ENCODE measurements at places on chromosomes 7 and 10.

DNA sequence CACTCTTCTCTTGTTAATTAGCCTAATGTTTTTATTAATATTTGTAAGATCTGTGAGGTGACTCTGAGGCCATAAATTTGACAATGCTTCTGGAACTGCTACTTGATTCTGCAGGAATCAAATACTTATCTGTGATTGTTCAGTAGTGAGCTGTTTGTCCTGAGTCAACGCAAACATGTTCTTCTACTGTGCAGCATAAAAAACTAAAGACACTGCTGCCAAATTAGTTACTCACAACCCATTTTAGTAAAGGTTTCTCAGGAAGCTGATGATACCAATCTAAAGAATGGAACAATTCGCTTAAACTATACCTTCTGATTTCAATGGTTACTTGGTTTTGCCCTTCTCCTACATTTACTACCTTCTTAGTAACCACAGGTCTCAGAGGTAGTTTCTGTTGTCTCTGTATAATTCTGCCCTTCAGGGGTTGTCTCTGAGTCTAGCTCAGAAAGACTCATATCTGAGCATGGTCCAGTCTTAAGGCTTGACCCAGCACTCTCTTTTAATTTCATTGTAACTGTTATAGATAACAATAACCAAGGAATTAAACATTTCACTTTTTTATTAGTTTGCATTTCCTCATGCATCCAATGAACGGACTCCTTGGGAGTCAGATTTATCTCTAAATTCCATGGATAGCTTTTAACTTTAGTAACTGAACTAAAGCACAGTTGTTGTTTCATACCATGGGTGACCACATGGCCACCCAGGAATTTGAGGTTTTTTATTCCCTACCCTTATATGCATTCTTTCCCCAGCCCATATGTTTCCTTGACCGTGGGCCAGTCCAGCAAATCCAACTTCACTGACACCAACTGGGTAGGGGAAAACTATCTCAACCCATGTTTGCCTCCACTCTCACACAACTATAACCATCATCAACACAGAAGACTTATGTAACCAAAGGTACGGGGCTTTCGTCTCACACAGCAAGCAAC lies 309.5 kb upstream of the TEX47 start:
- DNase-seq: no peak

DNA sequence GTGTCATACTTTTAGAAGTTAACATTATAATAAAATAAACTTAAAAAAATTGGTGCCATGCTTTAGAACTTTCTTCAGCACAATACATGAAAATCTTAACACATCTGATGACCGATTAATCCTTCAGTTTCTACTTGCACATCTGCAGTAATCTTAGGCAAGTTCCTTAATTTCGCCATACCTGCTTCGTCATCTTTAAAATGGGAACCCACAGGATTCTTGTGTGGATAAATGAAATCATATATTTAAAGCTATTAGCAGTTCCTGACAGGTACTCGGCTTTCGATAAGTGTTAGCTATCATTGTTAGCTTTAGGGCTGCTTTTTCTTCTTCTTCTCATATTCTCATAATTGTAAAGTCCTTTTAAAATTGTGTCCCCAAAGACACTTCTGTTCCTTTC lies 907 bp upstream of the VPS50 start:
- DNase-seq: no peak

GRCh38 chr7:22782616-22783232 lies 39.9 kb downstream of the TOMM7 start:
- peak; percentile 54 for DNase-seq

DNA sequence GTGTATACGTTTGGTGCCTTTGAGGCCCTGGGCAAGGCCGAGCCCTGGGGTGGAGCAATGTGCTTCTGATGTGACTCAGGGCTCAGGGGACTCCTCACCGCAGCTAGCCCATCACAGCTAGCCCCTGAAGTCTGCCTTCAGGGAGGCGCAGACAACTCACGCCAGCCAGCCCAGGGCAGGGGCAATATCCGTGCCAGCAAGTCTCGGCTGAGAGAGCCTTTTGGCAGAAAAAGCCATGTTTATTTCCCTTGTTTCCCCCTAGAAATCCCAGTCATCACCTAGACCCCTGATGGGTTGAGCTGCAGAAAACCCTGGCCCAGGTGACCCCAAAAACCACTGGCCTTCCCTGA lies 90.4 kb downstream of the CHST15 start:
- DNase-seq: no peak

All from IMR-90 (cell line).